NCI-H1092 treated with DMSO at 0.1 percent for 48 hours (cell line): ENCODE measurements at places on chromosomes 12 and 14.

GRCh38 chr12:32765906-32766305 is 10.2 kb upstream of the YARS2 start:
- no peak for DNase-seq

GRCh38 chr14:85731186-85731585 is 201.2 kb downstream of the FLRT2 start:
- no peak for DNase-seq

- no peak for DNase-seq
These were observed 288.0 kb downstream of the ERC1 start for GRCh38 chr12:1279050-1279449.

DNA sequence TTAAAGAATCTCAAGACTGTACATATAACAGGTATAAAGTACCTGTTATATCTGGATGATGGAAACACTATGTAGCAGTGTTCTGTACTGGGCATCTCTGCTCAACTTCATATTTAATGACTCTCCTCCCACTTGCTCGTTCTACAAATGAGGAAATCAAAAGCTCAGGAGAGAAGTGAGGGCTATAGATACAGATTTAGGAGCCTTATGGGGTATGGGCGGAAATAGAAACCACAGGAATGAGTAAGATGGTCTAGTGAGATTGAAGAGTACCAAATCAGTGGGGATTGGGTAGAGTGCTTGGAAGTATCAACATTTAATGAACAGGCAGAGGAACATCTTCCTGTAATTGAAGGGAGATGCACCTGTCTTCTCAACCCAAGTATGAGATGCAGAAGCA is 23.8 kb upstream of the POLR3B start:
- DNase-seq, result no peak

GRCh38 chr14:65333943-65334687 is 78.4 kb upstream of the FUT8 start:
- no peak for DNase-seq
